ENCODE measurements at places on chromosomes 13 and 19. TPM values are rescaled to one million over a fixed set of nuclear protein-coding genes. Genes with fewer than 3 reads are reported as not detected.

ZNF708 gene
- 3.7 TPM for total RNA-seq

FARP1 gene
- 17.0 TPM for total RNA-seq

SIGLEC10 gene
- not detected for total RNA-seq

OR7A5 gene
- total RNA-seq, result not detected

GZMM gene
- total RNA-seq, result not detected

ANKLE1 gene
- 0.16 TPM for total RNA-seq

ZNF816 gene
- total RNA-seq, result 8.6 TPM

IGFL2 gene
- not detected for total RNA-seq

ZNF320 gene
- total RNA-seq, result 8.0 TPM

GSK3A gene
- total RNA-seq, result 5.4 TPM

UHRF1 gene
- 9.4 TPM for total RNA-seq

ODAD3 gene
- total RNA-seq, result 1.0 TPM

ZNF431 gene
- 4.4 TPM for total RNA-seq

A1BG gene
- 19.7 TPM for total RNA-seq

INAFM1 gene
- 1.9 TPM for total RNA-seq

NALCN gene
- 0.95 TPM for total RNA-seq

FFAR3 gene
- not detected for total RNA-seq

ZNF616 gene
- total RNA-seq, result 9.0 TPM

FCER2 gene
- total RNA-seq, result not detected

ZNF507 gene
- 8.0 TPM for total RNA-seq

VPS36 gene
- total RNA-seq, result 14.0 TPM

PSG3 gene
- total RNA-seq, result not detected

C19orf67 gene
- total RNA-seq, result not detected

AMH gene
- 0.16 TPM for total RNA-seq

BLVRB gene
- 192 TPM for total RNA-seq

ZNF571 gene
- 5.3 TPM for total RNA-seq

DHDH gene
- 1.6 TPM for total RNA-seq

MBD3L3 gene
- total RNA-seq, result not detected

PABPC3 gene
- total RNA-seq, result under 0.01 TPM

NXNL1 gene
- not detected for total RNA-seq

ZNF534 gene
- total RNA-seq, result 0.17 TPM

CYP4F11 gene
- total RNA-seq, result under 0.01 TPM

RUBCNL gene
- 1.4 TPM for total RNA-seq

DACT3 gene
- 4.6 TPM for total RNA-seq
